ENCODE measurements at places on chromosomes 1 and 21.

- DNase-seq = peak; percentile 15
These were observed 57.3 kb downstream of the PKN2 start for GRCh38 chr1:88741413-88741812.

GRCh38 chr1:43632135-43632670, 17.7 kb upstream of the KDM4A start:
- no peak for DNase-seq

GRCh38 chr1:8653878-8654277, 163.6 kb downstream of the RERE start:
- no peak for DNase-seq

DNA sequence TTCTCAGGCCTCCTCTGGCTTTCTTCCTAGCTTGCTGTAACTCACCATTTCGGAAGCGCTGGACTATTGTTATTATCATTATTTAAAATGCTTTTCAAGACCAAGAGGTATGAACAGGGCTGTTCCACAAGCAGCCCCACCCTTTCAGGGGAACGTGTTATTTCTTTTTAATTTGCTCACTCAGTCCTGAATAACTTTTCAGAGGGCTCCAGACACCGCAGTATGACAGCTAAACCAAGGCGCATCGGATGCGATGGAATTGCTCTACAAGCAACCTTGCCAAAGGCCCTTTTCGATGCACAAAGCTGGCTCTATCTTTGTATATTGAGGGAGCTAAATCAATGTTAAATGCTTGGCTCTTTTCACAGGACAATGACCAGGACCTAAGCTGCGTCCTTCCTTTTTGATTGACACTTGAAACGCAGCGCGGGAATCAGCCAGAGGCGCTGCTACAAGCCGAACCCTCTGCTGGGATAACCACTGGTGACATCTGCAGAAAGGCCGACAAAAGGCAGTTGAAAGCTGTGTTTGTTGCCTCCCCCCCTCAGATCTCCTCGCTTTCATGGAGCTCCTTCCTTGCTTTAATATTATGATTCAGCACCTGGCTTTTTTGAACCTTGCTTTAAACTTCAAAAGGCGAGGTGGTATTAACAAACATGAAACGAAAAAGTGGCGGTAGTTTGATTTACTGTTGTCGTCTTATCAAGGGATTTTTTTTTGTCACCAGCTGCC, 204.7 kb upstream of the PROX1 start:
- DNase-seq = no peak

DNA sequence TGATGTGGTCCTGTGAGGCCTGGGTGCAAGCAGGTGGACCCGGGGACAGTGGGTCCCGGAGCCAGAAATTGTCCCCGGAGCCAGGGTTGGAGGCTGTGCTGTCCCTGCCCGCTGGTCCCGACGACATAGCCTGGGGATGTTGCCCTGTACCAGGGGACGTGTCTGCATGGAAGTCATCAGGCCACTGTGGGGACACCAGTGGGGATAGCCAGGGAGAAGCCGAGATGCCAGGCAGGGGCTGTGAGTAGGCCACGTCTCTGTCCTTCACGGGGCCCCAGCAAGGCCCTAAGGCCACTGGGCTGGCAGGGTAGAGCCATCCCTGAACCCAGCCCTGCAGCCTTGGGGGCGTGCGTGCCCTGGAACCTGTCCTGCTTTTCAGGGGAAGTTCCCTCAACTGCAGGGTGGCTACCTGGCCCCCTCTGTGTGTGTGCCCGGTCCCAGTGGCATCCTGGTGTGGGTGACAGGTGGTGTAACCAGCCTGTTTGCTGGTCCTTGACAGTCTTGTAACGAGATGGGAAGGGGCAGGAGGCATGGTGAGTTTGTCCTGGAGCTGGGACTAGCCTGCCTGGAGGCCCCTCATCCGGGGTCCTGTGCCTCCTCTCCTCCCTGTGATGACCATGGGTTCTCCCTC, 73.2 kb downstream of the OBSCN start:
- no peak for DNase-seq

GRCh38 chr1:94009304-94009703, 100.1 kb upstream of the GCLM start:
- no peak for DNase-seq

DNA sequence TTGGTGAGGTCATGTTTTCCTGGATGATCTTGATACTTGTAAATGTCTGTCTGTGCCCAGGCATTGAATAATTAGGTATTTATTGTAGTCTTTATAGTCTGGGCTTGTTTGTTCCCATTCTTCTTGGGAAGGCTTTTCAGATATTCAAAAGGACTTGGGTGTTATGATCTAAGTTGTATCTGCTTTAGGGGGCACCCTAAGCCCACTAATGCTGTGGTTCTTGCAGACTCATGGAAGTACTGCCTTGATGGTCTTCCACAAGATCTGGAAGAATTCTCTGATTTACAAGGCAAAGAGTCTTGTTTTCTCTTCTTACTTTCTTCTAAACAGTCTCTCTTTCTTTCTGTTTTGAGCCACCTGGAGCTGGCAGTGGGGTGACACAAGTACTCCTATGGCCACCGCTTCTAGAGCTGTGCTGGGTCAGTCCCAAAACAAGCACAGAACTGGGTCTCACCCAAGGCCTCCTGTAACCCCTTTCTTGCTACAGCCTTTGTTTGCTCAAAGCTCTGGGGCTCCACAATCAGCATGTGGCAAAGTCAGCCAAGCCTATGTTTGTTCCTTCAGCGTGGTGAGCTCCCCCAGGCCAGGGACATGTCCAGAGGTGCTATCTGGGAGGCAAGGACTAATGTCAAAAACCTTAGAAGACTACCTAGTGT, 12.6 kb downstream of the VN1R5 start:
- DNase-seq = no peak

Data from GM04504 (cell line).